Calu3 (cell line): ENCODE measurements at places on chromosomes 2 and 18. TPM values are rescaled to one million over a fixed set of nuclear protein-coding genes. Genes with fewer than 3 reads are reported as not detected.

DNA sequence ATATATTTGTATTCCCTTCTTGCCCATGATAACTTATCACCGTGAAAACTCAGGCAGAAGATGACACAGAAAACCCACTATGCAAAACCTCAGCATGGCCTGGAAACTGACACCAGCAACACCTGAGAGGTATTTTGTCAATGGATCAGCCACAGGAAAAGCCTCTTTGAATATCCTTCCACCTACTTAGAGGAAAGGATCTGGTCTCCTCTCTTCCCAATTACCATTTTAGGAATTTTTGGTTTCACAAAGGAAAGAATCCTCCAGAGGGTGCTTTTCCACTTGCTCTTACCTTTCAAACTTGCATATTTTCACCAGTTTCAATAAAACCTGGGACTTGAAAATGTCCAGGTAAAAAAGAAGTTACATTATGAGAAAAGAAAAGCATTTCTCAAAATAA, 20.0 kb upstream of the MEIS1 start:
- no peak for DNase-seq

- no peak for DNase-seq
These were observed 519.6 kb downstream of the LRP1B start for GRCh38 chr2:141611176-141611571.

Gene DES
- not detected in 2 replicates for total RNA-seq

GRCh38 chr2:30385327-30385726, 61.7 kb upstream of the LCLAT1 start:
- DNase-seq, result peak; percentile 33

Gene CTDSP1
- total RNA-seq, result 58.0 and 59.3 TPM in 2 replicates

Gene C1QL2
- not detected in 2 replicates for total RNA-seq

Gene C1GALT1C1L
- total RNA-seq, result 1.3 and 1.5 TPM in 2 replicates

- DNase-seq, result peak; percentile 19
These were observed 1.3 kb downstream of the HDAC4 start for GRCh38 chr2:239399433-239399920.

- peak; percentile 71 for DNase-seq
These were observed 381.8 kb upstream of the CRIM1 start for GRCh38 chr2:35973737-35974132.

DNA sequence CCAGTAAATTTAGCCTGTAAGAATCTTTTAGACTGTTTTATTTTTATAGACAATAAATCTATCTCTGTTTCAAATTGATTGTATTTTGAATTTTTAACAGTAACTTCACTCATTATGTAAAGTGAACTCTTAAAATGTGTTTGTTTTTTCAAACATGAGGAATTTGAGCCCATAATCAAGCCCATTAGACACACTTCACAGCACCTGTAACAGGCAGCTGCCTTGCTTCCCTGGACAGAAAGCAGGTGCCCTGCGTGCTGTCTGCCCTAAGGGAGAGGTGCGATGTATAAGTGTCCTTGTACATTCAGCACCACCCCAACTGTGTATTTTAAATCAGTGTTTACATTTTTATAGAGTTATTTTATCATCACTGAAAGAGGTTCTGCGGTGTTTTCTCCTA, 186.5 kb upstream of the TPO start:
- DNase-seq, result no peak

Gene MC5R
- total RNA-seq, result not detected in 2 replicates

DNA sequence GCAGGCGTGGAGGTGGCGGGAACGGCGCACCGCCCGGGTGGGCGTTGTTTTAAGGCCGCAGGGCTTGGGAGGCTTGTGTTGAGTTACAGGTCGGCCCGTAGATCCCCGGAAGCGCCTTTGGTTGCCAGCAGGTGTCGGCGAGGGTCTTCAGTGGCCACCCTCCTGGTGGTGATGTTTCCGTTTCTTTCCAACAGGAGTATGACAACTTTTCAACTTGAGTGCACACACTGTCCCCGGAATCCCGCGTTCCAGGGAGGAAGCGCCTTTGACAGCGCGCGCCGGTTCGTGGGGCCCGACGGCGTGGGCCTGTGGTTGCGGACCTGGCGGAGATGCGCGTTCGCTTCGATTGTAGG, 1.0 kb upstream of the HDAC4 start:
- DNase-seq, result no peak

DNA sequence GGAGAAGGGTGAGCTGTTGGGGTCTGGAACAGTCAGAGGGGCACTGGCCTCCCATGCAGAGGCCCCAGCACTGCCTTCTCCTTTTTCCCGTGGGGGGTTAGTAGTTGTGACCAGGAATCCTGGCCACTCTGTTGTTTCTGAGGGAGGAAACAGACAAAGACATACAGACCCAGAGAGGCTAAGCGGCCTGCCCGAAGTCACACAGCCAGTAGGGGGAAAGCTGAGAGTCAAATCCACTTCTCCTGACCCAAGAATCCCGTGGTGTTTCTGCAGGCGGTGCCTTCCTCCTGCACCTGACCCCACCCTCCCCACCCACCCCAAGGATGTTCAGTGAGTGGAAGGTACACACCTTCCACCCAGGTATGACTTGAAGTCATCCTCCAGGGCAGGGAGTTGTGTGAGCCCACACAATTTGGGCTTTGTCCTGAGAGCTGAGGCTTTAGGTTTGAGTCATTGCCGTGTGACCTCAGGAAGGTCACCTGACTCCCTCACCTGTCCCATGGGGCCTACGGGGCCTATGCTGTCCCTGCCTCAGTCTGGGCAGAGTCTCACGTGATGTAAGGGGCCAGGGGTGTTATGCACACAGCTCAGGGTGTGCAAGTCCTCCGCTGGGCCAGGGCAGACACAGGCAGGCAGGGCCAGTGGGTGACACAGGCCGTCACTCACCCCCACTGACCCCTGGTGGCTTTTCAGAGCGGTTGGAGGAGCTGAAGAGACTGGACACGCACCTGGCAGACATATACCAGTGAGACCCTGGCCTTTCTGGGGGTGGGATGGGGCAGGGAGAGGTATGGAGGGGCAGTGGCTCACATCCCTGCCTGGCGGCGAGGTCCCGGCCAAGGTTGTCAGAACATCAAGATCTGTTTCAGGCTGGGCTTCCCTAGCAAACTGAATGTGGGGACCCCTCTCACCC, 5.0 kb downstream of the NT5DC4 start:
- DNase-seq, result peak; percentile 88

Gene NRP2
- 12.5 and 19.9 TPM in 2 replicates for total RNA-seq

GRCh38 chr18:5159080-5159479, 38.0 kb downstream of the AKAIN1 start:
- no peak for DNase-seq

GRCh38 chr2:15675456-15676195, 84.0 kb downstream of the DDX1 start:
- no peak for DNase-seq

- DNase-seq, result no peak
These were observed 263.6 kb downstream of the AFF3 start for GRCh38 chr2:99878581-99879350.

Gene ARHGEF4
- 5.9 and 8.8 TPM in 2 replicates for total RNA-seq

- no peak for DNase-seq
These were observed 555.5 kb upstream of the LRRTM4 start for GRCh38 chr2:78077633-78078032.

DNA sequence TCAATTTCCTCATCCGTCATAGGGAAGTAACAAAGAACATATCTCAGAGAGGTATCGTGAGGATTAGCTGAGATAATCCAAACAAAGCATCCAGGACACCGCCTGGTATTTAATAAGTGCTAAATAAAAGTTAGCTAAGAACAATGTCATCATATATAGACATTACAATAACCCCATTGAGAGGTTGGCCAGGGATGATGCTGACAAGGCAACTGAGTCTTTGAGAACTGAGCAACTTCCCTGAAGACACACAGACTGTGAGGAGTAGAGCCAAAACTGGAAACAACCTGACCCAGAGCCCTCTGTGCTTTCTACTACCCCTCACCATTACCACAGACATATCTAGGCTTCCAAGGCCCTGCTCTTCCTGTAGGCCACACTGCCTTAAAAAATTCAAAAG, 1.6 kb upstream of the DCTN1 start:
- DNase-seq, result no peak

Gene DPP4
- total RNA-seq, result 27.6 TPM in 2 replicates

DNA sequence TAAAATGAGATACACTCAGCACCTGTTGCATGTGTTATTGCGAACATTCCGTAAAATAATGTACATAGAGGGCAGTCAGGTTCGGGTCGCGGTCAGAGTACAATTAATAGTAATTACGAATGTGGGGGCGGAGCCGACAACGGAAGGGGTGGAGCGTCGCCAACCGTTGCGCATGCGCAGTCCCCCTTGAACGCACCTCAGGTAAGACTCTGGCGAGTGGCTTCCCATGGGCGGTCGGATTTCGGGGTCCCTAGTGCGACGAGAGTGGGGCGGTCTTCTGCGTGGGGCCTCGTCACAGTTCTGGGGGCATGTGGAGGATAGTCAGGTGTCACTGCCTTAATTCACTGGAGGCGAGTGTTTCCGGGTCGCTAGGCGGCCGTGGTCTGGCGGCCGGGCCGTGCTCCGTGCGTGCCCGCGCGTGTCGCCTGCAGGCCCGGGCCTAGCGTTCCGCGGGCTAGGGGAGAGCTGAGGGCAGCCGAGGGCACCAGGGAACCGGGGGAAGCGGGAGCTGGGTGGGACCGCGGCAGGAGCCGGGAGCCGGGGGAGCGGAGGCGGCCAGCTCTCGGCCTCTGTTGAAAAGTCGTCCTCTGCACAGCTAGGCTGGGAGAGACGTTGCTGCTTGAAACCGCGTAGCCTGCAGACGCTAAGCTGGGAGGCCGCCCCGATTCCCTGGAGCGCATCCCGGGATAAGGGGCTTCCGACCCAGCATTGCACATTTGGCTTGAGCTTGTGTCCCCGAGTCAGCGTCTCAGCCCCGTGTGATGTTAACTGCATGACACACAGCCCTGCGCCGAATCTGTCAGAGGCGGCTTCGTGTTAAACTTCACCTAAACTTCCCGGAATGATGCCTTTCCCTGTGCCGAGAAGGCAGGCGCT, at the start of gene CEBPZOS:
CEBPZOS (plus strand) TSS at position 177 of the 876 bp plus-strand sequence. CDS start 3,209 bp downstream, outside the sequence.
- peak; percentile 87 for DNase-seq

- no peak for DNase-seq
These were observed 188.9 kb upstream of the RASGRP3 start for GRCh38 chr2:33287507-33288005.

DNA sequence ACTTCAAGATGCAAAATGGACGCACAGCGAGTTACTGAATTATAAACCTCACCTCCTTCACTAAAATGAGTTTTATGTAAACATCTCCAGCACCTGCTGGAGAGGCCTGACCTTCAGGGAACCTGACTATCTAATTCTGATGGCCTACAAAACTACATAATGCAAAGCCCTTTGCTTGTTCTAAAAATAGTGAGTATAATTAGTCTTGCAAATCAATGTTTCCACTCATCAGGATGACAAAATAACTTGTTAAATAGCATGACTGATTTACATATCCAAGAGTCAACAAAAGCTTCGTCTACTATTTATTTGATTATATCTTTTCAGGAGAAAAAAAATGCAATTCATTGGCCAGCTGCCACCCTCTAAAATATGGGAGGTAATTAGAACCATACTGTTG, 326.3 kb upstream of the MC4R start:
- DNase-seq, result no peak

- DNase-seq, result no peak
These were observed 21.2 kb downstream of the STAMBP start for GRCh38 chr2:73850009-73850408.

GRCh38 chr2:86397986-86398385, 43.2 kb upstream of the KDM3A start:
- DNase-seq, result no peak

DNA sequence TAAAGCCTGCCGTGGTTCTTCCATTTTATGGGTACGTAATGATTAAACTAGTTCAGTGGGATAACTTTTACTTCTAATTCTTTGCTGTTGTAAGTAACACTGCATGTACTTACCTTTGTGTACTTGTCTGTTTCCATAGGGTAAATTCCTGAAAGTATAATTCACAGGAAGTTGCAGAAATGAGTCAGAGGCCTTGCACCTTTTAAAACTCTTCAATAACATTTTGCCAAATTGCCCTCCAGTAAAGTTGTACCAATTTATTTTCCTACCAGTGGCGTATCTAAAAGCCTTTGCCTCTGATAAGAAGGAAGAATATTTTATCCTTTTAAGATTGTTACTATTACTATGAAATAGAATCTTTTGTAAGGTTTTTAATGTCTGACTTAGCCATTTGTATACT, 65.1 kb downstream of the CAB39 start:
- no peak for DNase-seq

Gene GALR1
- not detected in 2 replicates for total RNA-seq

DNA sequence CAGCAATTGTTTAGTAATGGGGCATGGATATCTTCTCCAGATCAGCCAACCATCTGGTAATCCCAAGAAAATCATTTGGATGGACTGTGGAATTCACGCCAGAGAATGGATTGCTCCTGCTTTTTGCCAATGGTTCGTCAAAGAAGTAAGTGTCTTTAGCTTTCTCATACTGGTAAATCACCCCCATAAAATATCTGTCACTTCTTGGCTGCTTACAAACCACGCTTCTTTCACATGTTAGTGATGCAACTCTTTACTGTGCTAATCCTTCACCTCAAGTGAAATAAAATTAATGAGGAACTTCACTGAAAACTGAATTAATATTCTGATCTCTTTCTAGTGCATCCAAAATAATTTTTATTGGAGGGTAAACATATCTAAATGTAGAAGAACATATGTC, 18.9 kb downstream of the CPO start:
- no peak for DNase-seq

Gene NCKAP5
- total RNA-seq, result 1.2 and 2.2 TPM in 2 replicates

Gene CEBPZOS
- 37.6 and 40.7 TPM in 2 replicates for total RNA-seq

Gene LYPD1
- total RNA-seq, result 15.8 and 34.3 TPM in 2 replicates

- DNase-seq, result no peak
These were observed 3.0 kb downstream of the NEURL3 start for GRCh38 chr2:96501886-96502810.

DNA sequence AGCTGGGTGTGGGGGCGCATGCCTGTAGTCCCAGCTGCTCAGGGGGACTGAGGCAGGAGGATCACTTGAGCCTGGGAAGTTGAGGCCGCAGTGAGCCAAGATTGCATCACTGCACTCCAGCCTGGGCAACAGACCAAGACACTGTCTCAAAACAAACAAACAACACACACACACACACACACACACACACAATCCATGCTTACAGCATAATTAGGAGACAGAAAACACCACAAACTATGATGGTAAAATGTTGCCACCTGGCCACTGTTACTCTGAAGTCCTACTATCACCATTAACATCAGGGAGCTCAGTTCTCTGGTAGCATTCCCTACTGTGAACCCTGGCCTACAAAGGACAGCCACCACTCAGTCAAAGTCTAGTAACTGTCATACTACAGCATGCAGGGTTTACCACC, 18.3 kb downstream of the DNPEP start:
- no peak for DNase-seq

- no peak for DNase-seq
These were observed 18.9 kb downstream of the PHLPP1 start for GRCh38 chr18:62734290-62734689.
